ENCODE measurements at places on chromosomes 7 and 10.

GRCh38 chr10:99537086-99537988 lies 4.6 kb downstream of the NKX2-3 start:
- DNase-seq = peak; percentile 42

DNA sequence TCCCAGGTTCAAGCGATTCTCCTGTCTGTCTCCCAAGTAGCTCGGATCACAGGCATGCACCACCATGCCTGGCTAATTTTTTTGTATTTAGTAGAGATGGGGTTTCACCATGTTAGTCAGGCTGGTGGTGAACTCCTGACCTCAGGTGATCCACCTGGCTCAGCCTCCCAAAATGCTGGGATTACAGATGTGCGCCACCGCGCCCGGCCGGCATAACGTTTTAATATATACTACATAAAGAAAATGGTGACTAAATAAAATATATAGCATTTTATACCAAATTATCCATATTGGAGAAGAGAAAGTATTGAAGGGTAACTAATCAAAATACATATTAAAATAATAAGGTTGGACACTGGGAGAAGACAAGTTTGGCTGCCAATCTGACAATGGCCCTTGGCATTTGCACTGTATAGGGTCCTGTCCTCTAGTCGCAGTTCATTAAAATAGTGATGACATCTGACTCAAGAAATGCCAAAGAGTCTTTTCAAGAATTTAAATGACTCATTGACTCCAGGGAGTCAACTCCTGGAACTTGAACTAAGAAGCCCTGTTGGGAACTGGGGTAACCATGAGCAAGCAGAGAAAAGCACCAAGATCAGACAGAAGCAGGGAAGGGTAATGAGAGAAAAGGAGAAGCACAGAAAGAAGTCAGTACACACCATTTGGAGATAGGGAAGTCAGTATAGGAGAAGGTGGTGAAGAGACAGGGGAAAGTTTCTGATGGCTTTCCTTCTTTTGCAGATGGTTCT lies 91.1 kb downstream of the CH25H start:
- DNase-seq = no peak

DNA sequence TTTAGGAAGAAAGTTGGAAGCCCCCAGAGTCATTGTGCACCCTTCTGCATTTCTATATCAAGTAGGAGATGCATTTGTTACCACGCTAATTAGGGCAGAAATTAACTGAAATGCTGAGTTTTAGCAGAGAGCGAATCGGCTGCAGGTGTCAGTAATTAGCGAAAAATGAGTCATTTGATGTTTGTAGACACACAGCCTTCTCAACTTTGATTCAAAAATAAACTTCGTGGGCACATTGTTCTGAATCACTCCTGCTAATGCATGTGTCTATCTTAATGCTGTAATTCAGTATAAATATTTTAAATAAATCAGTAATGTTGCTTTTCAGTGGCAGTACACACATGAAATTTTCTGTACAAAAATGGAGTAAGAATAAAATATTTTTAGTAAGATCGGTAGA lies 109.5 kb upstream of the CARD11 start:
- DNase-seq = no peak

DNA sequence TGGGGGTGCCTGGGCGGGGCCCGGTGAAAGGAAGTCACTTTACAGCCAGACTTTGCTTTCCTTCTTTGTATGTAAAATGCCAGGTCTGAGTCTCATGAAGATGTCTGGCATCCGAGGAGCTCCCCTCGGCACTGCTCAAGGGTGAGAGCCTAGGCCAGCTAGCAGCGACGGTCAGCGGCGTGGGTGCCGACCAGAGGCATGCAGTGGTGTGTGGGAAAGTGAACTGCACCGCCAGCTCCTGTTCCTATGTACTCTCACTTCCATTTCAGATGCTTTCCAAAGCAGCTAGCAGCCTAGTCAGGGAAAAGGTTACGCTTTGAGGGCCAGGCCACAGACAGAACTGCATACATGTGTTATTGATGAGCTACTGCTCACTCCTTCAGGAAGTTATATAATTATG lies 172.8 kb downstream of the ZMYND11 start:
- DNase-seq = no peak

GRCh38 chr7:81005254-81005653 lies 86.4 kb upstream of the SEMA3C start:
- peak; percentile 58 for DNase-seq

GRCh38 chr7:135193615-135194081 lies 17.7 kb downstream of the WDR91 start:
- DNase-seq = no peak

- DNase-seq = peak; percentile 41
Observed at GRCh38 chr10:7412928-7413282, 2.1 kb upstream of the SFMBT2 start.

- no peak for DNase-seq
Observed at GRCh38 chr10:103459615-103460014, 915 bp upstream of the CALHM1 start.

GRCh38 chr10:52451817-52452216 lies 137.7 kb downstream of the DKK1 start:
- DNase-seq = no peak

- no peak for DNase-seq
Observed at GRCh38 chr10:66337211-66337610, 588.6 kb upstream of the LRRTM3 start.

DNA sequence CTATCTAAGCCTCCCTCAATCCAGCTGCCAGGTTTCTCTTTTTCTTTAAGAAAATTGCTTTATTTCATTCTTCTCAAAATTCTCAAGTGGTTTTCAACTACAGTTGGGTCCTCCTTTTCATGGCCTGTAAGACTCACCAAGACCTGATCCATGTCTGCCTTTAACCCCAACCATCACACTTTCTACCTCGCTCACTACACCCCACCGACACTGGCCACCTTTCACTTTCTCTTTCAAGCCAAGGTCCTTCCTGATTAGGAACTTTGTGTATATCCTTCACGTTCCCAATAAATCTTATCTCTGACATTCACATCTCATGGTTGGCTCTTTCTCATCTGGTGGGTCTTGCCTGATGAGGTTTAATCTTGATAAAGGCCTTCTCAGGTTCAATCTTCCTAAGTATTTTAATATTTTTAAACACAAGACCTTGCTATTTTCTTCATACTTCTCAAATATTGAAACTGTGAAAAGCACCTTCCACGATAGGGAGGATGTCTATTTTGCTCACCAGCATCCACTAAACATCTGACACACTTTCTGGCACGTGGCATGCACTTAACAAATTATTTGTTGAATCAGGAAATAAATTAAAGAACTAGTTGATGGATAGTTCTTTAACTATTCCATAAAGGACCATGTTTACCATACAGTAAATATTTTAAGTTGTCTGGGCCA lies 624.8 kb downstream of the GRID1 start:
- no peak for DNase-seq

DNA sequence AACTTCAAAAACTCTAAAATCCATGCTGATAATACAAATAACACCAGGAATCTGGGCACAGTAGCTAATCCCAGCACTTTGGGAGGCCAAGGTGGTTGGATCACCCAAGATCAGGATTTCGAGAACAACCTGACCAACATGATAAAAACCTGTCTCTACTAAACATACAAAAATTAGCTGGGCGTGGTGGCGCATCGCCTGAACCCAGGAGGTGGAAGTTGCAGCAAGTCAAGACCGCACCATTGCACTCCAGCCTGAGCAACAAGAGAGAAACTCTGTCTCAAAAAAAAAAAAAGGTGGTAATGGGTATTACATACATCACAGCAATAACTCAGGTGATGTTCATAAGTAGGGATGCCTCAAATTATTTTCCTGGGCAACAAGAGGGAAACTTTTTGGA lies 315.0 kb upstream of the MEOX2 start:
- no peak for DNase-seq

DNA sequence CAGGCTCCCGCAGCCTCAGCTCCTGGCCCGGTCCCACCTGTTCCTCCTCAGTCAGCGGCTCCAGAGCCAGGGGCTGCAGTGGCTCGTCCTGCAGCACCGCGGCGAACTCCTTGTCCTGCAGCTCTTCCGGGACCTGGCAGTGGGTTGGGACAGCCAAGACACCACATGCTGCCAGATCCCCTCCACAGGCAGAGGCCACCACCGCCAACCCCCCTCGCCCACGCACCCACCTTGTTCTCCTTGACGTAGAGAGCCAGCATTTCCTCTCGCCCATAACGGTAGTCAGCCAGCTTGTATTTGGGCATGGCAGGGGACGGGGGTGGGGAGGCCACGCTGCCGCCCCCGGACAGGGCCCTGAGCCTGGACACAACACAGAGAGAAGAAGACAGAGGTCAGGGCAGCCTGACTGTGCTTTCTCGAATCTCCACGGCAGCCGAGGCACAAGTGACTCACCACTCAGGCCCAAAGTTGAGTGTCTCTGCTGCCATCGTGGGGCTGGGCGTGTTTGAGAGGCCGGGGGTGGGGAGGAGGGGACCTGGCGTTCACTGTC lies 6.2 kb downstream of the GIGYF1 start:
- no peak for DNase-seq

DNA sequence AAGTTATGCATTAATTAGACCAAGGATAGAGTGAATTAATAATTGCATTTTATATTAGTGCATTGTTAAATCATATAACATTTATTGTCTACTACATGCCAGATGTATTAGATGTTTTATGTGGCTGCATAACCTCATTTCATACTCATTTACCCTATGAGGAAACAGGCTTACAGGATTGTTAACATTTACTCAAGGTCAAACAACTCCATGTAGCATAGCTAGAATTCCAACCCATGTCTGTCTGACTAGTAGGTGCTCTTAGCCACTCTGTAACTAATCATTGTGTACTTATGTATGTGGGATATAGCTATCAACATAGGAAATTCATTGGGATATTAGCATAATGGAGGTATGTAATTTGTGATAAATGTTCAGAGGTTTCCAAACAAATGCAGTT lies 46.3 kb downstream of the PHYHIPL start:
- DNase-seq = no peak

DNA sequence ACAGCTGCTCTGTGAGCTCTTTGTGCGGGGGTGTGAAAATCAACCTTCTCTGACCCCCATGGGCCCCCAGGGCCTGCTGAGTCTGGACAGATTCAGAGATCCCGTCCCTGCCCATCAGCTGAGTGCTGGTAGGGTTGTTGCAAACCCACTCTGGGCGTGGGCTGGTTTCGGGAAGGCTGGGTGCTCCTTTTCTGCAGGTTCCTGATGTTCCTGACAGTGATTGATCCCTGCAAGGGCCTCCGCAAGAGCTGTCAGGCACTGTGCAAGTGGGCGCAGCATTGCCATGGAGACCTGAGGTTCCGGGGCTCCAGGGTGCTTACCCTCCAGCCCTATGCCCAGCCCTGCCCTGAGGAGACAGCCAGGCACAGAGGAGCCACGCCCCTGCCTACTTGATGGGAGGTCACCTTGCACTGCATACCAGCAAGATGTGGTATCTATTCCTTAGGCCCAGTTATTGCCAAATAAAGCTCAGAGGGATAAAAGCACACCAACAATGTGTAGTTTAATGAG lies 44.3 kb upstream of the INPP5A start:
- DNase-seq = peak; percentile 36

- no peak for DNase-seq
Observed at GRCh38 chr10:15181576-15182156, 13.2 kb upstream of the NMT2 start.

DNA sequence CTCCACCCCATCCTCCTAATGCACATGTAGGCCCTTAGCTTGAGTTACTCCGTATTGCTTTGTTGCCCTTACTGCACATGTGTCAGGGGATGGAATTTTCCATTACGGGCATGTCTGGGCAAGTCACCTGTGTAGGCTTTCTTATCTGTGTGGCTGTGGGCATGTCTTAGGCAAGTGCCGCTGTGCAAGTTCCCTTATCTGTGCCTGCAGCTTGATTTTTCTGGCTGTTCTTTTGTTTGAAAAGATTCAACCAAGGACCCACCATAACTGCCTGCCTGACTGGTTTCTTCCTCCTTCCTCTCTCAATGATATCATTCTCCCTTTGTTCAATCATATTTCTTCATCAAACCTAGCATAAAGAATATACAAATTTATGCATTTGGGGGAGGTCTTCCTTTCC lies 88.5 kb downstream of the AKR1D1 start:
- DNase-seq = no peak

- no peak for DNase-seq
Observed at GRCh38 chr7:141649137-141649864, 52.7 kb downstream of the DENND11 start.

DNA sequence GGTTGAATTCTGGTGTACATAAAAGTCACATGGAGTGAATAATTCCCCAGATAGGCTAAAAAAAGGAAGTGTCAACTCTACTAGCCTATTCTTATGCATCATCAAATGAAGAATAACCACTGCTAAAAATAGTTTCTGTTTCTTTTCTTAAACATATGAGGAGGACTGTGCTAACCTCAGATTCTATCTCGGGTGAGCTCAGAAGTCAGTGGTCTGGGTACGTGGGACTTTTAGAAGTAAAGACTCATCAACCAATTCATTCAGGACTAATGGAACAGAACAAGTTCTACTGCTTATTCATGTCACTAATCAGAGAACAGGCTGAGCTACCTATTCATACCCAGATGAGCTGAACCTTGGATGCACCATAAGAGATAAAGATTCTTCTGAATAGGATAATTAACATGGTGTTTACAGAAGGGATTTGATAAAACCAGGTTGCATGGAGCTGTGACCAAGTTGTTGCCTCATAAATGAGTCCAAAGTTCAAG lies 9.5 kb upstream of the ASAH2 start:
- DNase-seq = no peak

DNA sequence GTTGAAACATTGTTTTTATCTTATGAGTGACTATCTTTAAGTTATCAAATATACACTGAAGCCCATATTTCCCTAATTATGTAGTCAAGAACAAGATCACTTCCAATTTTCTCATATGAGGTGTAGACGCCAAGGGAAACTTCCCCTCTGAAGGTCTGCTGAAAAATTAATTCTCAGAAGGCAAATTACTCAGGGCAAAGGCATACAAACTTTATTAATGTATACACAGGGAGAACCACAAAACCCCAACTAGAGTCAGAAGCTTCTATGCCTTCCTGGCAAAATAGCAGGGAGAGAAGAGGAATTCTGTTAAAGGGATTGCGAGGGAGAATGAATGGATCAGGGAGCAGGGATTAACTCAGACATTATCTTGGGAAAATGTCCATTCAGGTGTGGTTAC lies 83.4 kb downstream of the DOCK4 start:
- DNase-seq = no peak

DNA sequence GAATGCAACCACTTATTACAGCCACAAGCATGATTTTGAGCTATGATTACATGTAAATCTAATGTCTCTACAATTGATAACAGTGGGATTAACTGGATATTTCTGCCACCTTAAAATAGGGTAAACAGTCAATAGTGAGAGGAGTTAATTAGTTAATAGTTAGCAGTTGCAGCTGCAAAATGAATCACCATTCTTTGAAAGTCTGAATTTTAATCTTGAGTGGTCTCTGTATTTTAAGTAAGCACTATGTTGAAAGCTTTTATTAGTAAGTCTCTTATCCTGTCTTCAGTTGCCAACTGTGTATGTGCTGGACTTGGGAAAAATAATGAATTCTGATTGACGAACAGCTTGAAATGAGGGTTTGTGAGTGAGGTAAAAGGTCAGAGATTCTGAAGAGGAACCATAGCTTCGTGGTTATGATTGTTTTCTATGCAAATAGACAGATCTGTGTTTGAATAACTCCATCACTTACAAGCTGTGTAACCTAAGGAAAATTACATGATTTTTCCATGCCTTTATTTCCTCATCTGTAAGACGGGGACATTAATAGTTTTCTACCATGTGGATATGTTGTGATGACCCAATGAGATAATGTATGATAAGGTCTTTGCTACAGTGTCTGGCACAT lies 75.2 kb downstream of the RNLS start:
- no peak for DNase-seq

GRCh38 chr7:94632338-94633013 lies 23.5 kb downstream of the SGCE start:
- no peak for DNase-seq

GRCh38 chr10:124313374-124313773 lies 105.3 kb downstream of the OAT start:
- DNase-seq = no peak
